ENCODE measurements at places on chromosomes 4 and X.

DNA sequence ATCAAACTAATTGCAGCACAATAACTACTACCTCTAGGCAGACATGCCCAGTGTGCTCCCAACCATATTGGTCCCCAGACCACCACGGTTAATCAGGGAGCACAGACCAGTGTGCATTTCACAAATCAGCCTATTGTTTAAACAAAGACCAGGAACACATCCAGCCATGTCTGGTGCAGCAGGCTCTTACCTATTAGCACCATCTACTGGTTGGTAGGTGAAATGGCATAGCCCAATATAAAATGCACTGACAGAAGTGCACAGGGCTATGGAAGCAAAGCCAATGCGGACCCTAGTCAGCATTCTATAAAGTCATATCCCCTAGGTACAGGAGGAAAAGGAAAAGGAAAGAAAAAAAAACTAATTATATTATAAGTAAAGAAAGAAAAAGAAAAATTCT, 15.5 kb upstream of the CYLC1 start:
- DNase-seq = peak; percentile 55

GRCh38 chrX:16187024-16187760, 19.9 kb downstream of the MAGEB17 start:
- no peak for DNase-seq

GRCh38 chr4:52904421-52904820, 42.3 kb downstream of the RASL11B start:
- no peak for DNase-seq

DNA sequence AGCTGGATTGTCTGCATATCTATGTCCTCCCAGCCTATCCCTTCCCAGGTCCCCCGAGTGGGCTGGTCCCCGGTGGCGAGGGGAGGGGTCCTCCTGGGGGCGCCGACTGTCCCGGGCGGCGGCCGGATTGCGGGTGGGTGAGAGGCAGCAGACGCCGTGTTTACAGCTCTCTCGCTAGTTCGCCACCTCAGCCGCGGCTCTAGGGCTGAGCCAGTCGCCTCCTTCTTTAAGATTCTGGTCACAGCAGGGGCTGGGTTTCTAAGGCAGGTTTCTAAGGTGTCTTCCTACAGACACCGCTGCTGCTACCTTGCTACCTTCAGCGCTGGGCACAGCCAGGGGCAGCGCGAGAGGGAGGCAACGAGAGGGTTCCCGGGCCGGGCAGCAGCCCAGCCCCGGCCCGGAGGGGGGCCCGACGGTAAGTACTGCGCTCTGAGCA, 57.2 kb downstream of the FRMPD3 start:
- no peak for DNase-seq

- no peak for DNase-seq
Measured at GRCh38 chr4:41136456-41136855, 77.9 kb downstream of the APBB2 start.

- DNase-seq = no peak
Measured at GRCh38 chr4:8108261-8108660, 50.4 kb downstream of the ABLIM2 start.

DNA sequence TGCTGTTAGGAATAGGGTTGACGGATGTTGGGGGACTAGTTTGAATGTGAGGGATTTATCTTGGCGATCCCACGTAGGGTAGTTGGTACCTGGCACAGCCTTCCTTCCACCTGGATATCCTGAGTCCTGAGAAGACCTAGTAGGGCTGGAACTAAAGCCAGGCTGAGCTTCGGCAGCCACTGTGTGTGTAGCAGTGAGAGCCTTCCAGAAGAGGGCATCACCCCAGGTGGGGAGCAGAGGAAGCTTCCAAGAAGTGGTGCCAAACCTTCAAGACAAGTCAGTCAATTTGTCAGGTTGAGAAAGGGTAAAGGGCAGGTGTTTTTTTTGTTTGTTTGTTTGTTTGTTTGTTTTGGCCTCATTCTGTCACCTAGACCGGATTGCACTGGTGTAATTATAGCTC, 1.2 kb upstream of the FGFBP2 start:
- peak; percentile 65 for DNase-seq

GRCh38 chr4:141301216-141301615, 80.5 kb downstream of the ZNF330 start:
- DNase-seq = no peak

DNA sequence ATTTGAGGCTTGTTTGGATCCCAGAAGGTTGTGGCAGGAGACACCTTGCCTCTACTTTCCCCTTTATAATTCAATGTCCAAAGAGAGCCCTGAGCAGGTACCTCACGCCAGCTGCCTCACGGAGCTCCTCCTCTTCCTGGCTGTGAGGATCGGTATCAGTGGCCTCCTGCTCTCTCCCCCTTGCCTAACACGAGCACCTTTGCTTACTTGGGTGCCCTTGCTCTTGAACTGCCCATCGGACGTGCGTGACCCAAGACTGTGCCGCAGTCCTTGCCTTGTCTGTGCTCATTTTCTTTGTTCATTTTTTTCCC, 27.8 kb upstream of the MSANTD1 start:
- DNase-seq = no peak

- DNase-seq = peak; percentile 53
Measured at GRCh38 chr4:88672987-88673386, 24.6 kb downstream of the NAP1L5 start.

DNA sequence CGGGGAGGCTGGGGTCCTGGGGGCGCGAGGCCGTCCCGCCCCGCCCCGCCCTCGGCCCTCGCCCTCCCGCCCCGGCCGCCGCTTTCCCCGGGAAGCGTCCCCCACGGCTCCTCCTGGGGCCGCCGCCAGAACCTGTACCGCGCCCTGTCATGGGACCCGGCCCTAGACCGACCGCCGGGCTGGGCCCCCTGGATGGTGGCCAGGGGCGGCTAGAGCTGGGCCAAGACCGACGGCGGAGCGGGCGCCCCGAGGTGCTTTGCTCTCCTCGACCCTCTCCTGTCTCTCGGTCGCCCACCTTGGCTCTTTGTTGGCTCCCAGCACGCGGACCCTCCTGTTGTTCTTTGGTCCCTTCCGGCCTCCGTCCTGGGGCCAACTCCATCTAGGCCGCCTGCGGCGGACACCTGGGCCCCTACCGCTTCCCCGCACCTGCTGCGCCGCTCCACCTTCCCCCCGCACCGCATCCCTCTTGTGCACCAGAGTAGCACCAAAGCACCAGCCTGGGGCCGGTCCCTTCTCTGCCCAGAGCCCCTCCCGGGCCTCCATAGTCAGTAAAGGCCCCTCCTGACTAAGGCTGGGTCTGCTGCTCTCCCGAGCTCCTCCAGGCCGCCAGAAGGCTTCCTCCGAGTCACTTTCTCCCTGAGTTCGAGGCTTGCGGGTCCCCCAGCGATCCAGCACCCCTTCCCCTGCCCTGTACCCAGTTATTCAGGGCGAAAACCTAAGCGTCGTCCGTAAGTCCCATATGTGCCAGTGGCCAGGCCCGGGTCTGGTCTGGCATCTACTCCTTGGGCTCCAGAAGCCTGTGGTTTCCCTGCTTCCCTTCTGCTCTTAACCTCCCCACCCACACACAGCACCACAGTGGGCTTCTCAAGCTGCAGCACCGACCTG, 587 bp downstream of the TACC3 start:
- no peak for DNase-seq

GRCh38 chr4:170698334-170698733, 608.6 kb upstream of the AADAT start:
- no peak for DNase-seq

DNA sequence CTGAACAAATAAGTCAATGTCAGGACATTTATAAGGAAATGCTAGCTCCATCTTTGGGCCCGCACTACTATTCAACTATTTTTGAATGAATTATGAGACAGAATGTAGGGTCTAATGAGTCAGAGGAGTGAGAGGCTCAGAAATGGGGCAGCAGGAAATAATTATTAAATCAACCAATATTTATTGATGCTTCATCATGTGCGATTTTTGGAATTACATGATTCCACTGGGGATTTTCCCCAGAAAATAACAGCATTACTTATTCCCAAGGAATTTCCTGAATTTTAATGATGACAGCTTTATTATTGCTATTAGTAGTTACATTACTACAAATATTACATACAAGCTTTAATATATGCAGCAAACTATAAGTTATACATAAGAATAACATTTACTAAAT, 49.3 kb upstream of the PHF8 start:
- no peak for DNase-seq

DNA sequence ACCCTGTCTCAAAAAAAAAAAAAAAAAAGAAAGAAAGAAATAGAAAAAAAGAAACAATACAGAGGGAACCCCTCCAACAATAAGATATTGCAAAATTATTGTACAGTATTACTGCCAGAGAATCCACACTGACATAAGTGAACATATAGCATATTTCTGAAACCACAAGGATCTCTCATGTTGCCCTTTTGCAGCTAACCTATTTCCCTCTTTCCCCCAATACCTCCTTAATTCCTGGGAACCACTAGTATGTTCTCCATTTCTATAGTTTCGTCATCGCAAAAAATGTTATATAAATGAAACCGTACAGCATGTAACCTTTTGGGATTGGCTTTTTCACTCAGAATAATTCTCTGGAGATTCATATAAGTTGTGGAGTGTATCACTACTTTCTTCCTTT, 20.0 kb upstream of the BMP2K start:
- no peak for DNase-seq

- DNase-seq = no peak
Measured at GRCh38 chr4:85474356-85474755, 594 bp upstream of the ARHGAP24 start.

GRCh38 chr4:80172203-80172602, 25.1 kb upstream of the PRDM8 start:
- DNase-seq = peak; percentile 42

- no peak for DNase-seq
Measured at GRCh38 chr4:56691425-56691824, 10.3 kb upstream of the HOPX start.

DNA sequence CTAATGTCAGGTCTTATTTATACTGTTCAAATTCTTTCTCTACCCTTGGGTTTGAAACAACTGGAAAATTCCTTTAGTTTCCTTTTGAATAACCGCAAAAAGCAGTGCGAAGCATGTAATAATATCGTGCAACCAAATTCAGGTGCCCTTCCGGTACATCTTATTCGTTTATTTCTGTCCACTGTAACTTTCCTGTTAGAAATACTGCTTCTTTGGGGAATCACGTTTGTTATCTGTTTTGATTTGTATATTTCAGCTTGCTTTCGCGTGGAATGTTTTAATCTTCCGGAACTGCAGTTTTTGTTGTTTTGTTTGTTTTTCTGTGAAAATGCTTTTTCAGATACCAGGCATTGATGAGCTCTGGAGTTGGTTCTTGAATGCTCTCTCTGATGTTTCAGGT, 85.7 kb upstream of the HPRT1 start:
- peak; percentile 19 for DNase-seq

DNA sequence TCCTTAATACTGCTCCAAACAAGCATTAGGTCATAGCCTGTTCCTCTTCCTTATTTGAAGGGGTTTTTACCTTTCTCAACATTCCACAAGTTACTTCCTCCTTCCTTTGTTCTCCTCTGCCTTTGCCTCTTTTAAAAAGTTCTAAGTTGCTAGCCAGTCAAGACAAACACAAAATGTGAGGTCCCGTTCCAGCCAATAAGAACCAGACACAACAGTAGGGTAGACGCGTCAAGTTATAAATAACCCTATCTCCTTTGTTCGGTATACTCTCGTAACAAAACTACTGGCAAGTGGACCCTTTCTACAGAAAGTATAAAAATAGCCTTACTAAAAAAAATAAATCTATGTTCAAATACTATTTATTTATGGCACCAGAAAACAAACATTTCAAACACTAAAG, 6.3 kb upstream of the ACE2 start:
- no peak for DNase-seq

DNA sequence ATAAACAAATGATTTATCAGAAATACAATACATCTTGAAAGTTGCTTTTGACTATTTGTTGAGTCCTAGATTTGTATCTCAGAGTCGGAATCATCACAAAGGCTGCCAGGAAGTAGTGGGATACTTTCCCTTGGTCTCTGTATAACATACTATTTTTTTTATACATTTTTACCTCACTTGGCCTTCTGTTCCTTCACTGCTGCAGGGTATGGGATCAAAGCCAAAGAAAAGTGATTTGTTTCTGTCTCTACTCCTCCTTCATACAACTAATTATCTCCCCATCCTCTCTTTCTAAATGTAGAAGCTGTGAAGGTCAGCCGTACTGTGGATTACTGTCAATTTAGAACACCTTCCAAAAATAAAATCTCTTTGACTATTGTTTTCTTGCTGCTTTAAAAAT, 24.9 kb downstream of the PALLD start:
- DNase-seq = no peak

DNA sequence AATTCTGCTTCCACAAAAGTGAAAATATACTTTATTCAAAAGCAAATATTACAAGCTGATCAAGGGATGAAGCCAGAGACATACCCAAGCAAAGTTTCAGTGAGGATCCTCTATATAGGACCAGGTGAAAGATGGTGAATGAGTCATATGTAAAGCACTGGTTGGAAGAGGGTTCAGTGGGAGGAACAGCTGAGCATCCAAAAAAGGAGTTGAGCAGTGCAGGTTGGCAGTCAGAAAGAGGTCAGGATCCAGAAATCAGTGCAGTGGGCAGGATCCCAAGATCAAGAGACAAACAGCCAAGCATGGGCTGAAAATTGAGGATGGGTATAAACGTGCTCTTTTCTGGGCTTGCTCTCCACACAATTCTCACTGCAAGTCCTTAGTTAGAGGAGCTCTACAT, 30.3 kb downstream of the OTC start:
- DNase-seq = no peak

GRCh38 chr4:118915468-118915867, 26.8 kb downstream of the SYNPO2 start:
- no peak for DNase-seq

GRCh38 chr4:39169426-39169825, 12.9 kb upstream of the WDR19 start:
- DNase-seq = peak; percentile 12

DNA sequence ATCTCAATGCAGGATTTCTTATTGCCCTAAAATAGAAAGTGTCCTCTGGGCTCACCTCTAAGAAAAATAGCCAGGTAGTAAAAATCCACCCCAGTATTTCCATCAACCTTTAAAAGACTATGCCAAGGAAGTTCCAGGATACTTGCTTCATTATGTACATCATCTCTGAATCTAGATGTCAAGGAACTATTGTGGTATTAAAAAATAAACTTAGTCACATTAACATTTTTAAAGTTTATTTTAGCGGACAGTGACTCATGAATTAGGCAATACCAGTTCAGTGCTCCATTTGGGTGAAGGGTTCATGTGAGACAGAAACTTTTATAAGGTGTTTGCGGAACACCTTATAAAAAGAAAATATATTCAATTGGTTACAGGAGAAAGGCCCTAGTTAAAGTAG, 209.2 kb downstream of the ADAM29 start:
- DNase-seq = peak; percentile 2

DNA sequence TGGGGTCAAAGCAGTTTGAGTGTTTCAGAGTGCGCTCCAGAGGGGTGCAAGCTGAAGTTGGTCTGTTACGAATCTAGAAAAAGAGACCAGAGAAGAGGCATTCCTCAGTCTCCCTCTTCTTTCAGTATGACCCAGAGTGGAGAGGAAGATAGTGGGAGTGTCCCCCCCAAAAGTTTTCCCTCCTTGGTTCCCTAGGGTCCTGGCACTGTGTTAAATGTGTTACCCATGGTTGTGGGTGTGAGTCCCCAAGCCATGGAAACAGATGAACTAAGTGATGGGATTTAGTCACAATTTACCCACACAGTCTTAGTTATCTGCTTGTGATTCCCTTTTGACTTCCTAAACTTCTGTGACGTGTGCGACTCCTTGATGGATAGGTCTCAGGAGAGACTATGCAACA, 27.0 kb upstream of the NAF1 start:
- no peak for DNase-seq

- no peak for DNase-seq
Measured at GRCh38 chr4:40307627-40308497, 27.3 kb upstream of the CHRNA9 start.

- DNase-seq = no peak
Measured at GRCh38 chr4:94559351-94559806, 107.6 kb downstream of the PDLIM5 start.

GRCh38 chrX:68049466-68049865, 383.8 kb downstream of the OPHN1 start:
- no peak for DNase-seq

All from HT-29 (cell line).